KG1 (cell line): ENCODE measurements at places on chromosomes 1 and 21.

- DNase-seq, result no peak
These were observed 4.8 kb downstream of the PLA2G2F start for GRCh38 chr1:20143734-20144565.

DNA sequence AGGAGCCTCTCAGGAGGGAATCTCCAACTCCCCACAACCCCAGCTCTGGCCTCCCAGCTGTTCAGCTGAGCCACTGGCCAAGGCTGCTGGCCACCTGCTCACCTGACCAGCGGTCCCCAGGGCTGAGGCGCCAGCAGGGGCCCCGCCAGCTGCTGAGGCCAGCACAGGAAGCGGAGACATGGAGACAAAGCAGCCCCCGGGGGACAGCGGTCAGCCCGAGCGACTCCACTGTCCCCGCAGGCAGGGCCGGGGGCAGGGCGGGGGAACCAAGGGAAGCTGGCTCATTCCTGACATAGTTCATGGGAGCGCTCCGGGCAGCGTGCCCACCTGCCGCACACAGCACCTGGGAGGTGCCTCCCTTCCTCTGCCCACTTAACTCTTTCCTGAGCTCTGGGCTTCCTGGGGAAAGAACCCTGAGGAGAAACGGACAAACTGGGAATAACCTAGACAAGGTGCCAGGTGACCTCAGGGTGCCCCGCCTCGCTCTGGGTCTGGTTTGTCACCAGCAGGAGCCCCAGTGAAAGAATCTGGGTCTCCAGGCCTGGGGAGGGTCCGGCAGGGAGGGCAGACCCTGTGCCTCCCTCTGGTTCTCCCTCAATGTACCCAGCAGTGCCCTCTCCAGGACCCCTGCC, 10.7 kb downstream of the EPHA2 start:
- no peak for DNase-seq

- DNase-seq, result no peak
These were observed 24.9 kb downstream of the ITPKB start for GRCh38 chr1:226714148-226714547.

GRCh38 chr1:76770979-76771378, 96.3 kb upstream of the ST6GALNAC5 start:
- no peak for DNase-seq

DNA sequence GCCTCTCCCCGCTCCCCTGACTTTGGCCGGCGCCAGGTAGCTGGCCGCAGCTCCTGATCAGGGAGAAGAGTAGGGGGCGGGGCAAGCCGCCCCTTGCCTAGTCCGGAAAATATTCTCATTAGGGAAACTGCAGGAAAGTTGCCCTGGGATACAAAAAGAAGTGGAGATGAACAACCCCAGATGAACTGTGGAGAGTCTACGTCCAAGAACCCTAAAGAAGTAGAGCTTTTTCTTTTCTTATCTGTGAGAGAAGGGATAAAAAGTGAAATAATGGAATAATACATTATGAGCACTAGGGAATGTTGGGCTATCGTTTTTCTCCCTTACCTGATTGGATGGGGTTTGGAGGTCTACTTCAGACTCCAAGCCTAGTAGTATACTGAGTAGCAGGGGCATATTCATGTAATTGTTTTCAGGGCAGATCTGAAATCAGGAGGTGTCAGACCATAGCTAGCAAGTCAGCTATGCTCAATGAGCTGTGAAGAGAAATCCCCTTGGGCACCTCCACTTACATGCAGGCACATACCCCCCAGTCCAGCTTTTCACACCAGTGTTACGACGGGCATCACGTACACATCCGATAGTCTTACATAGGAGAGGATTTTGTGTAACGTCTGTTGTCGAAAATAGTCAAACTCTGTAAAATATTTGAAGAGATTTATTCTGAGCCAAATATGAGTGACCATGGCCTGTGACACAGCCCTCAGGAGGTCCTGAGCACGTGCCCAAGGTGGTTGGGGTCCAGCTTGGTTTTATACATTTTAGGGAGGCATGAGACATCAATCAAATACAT, 1.7 kb upstream of the DUSP10 start:
- DNase-seq, result no peak

GRCh38 chr1:70057500-70057899, 147.9 kb downstream of the LRRC40 start:
- no peak for DNase-seq

- DNase-seq, result no peak
These were observed 122.5 kb downstream of the LHX4 start for GRCh38 chr1:180352588-180352987.

GRCh38 chr1:50829014-50829958, 130.8 kb downstream of the FAF1 start:
- DNase-seq, result no peak

DNA sequence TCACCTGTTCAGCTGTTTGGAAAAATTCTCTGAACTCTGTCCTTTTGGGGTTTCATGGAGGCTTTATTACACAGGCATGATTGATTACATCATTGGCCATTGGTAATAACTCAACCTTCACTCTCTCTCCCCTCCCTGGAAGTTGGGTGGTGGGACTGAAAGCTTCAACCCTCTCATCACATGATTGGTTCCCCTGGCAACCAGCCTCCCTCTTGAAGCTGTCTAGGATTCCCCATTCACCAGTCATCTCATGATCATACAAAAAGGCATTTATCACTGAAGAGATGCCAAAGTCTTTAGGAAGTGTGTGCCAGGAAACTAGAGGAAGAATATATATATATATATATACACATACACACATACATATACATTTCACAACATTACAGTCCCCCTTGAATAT, 228.5 kb downstream of the ZNF326 start:
- no peak for DNase-seq

- no peak for DNase-seq
These were observed 658.3 kb downstream of the LTN1 start for GRCh38 chr21:28334407-28334806.

- no peak for DNase-seq
These were observed 272.9 kb downstream of the NEGR1 start for GRCh38 chr1:72009173-72010093.

DNA sequence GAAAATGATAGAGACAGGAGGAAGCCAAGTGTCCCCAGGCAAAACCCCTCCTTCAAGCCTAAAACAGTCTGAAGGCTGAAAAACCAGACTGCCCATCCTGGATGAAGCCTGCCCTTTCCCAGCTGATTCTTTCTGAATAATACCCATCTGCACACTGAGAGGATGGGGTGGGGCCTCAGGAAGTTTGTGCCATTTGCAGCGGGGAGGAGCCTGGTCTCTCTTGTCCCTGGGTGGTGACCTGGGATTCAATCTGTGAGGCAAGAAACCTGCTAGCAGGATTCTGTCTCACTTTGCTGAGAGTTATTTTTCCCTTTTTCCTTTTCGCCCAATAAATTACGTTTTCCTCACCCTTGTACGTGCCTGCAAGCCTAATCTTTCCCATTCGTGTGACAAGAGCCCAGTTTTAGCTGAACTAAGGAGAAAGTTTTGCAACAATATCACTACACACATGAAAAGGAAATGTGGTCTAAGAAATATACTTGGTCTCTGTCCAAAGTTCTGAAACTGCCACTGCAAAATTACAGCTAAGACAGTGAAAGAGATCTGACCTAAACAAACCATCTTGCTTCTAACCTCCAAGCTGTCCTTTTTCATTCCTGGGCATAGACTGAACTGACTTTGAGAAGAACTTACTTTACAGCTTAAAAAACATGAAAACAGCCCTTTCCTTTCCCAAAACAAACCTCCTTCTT, 105.0 kb downstream of the COP1 start:
- DNase-seq, result no peak

DNA sequence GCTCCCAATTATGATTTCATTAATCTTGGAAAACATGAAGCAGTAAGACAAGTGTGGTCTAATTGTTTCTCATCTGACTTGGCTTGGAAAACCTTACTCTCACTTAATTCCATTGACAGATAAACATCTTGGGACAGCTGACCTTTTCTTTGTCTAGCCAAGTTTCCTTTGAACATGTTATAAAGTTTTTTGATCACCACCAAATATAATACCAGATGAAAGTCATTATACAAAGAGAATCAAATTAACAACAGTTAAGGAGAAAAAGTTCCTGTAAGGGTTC, 50.2 kb downstream of the ALG14 start:
- no peak for DNase-seq

GRCh38 chr1:17635811-17636210, 96.3 kb downstream of the ARHGEF10L start:
- DNase-seq, result no peak

GRCh38 chr1:185406691-185407009, 89.6 kb upstream of the IVNS1ABP start:
- no peak for DNase-seq

GRCh38 chr1:245609354-245610150, 454.8 kb downstream of the KIF26B start:
- no peak for DNase-seq

DNA sequence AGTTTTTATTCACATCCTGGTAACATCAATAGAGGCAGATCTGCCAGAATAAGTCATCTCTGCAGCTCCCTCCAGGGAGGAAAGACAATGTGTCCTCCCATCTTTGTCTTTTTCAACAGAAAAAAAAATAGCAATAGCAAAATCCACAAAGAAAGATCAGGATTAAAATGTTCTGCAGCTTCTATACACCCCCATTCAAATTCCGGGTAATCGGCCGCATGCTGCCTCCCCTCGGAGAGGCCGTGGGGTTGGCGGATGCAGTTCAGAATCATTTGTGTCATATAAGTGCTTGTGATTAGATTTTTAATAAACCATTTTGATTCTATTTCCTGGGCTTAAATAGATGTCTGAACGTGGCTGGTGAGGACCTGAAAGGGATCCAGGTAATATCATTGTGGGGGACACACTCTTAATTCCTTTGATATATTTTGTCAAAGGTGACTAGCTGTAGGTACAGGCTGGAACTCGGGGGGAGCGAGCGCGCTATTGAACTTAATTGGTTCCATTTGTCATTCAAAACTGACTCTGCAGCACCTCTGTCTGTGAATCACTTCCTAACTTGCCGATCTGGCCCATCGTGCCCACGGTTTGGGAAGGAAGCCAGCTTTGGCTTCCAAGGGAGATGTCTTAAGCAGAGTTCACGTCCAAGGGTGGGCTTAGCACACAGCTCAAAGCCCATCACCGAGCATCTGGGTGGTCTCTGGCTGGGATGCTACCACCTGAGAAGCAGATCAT, 85.6 kb upstream of the ARHGEF16 start:
- DNase-seq, result no peak
